ENCODE measurements at places on chromosomes 3 and 15.

DNA sequence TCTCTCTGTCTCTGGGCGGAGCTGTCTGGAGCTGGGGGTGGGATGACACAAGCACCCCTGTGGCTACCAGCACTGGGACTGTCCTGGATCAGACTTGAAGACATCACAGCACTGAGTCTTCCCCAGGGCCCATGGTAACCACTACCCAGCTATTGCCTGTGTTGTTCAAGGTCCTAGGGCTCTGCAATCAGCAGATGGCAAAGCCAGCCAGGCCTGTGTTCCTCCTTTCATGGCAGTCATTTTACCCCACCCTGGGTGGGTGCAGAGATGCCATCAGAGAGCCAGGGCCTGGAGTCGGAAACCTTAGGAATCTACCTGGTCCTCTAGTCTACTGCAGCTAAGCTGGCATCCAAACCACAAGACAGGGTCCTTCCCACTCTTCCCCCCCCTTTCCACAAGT, 38.4 kb downstream of the OXSR1 start:
- DNase-seq, result no peak

DNA sequence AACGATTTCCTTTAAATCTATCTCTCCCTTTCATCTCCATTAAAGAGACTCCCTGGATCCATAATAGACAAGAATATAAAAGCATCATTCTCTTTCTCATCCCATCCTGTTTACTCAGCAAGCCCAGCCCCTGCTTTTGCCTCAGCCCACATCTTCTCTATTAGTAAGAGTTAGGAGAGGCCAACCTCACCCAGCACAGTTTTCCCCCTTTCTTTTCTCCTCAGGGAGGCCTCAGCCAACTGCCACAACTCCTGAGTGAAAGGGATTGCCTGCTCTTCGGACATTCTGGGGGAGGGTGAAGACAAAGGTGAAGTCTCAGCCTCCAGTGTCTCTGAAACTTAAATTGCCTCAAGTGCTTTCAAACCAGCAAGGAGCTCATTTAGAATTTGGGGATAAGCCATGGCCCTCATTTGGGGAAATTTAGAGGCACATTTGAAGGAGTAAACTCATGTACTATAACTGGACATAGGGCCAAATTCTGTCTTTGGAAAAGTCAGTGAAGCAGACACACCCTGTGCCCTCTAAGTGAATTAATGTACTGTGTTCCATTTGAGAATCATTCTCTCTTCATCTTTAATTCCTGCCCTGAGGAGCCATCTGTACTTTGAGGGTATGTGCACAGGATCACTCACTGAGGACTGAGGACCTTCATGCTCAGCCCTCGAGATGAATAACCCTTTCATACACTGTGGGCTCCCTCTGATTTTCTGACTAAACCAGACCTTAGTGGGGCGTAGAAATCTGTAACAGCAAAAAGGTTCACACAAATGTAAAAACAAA, 82.5 kb downstream of the SOX2 start:
- no peak for DNase-seq

DNA sequence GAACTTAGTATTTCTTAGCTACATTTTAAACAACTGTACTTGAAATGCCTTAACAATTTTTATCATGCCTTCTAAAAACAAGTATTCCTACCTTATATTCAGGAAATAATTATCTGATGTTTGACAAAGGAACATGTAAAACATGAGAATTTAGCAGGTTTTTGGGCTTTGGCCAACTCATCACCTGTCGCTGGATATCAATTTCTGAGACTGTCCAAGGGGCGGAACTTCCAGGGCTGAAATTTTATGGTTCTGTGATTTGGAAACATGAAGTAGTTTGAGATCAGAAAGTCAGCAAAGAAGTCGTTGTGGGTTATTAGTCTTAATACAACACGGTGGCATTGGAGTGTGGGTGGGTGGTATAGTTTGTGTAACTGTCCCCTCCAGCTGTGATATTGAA, 282.2 kb upstream of the LRRN1 start:
- no peak for DNase-seq

DNA sequence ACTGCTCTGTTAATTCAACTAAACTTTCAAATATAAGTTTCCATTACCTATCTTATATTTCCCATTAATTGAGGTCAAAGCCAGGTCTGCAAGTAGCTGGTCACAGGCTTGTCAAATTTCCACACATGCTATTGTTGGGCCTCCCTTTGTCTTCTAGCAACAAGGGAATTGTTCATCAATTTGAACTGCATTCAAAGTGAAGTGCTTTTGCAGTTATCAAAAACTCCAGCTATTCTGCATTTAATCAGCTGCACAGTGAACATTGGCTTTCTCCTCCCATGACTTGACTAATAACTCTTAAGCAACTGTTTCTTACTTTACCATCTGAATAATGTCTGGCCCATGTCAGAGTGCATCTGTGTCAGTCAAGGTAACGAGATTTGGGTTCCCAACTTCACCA, 198.4 kb downstream of the KCNH8 start:
- no peak for DNase-seq

DNA sequence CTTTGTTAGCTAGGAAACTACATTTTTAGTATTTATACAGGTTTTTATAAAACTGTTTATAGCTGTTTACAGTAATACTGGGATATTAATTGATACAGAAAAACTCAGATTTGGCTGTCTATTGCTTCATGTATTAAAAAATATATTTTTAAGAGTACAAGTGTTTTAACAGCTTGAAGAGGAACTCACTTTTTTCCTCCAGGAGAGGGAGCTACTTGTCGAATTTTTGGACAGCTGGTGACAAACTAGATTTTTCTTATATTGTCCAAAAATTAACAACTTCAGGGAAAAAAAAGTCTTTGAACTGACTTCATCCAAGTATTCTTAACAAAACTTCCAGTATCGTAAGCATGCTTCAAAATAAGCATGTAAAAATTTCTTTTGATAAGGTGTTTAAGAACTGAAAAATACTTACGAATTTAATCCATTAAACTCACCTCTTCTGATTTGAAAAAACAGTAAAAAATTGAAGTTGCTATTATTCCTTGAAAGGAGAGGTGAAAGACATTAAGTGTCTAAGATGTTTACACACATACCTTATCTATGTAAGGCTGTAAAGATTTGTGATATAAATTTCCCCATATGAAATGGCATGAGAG, 4.0 kb downstream of the DIPK2A start:
- no peak for DNase-seq

Measured in AG04449 (cell line).